Small intestine (tissue), 16 donors: ENCODE measurements at places on chromosomes 6 and 20. TPM values are rescaled to one million over a fixed set of nuclear protein-coding genes. Genes with fewer than 3 reads are reported as not detected.

Gene CCN6
- polyA plus RNA-seq = not detected

Gene PHACTR3
- polyA plus RNA-seq = 1.9 TPM

Gene DNAAF9
- polyA plus RNA-seq = 1.4 TPM

Gene HCK
- 11.8 TPM for polyA plus RNA-seq

Gene PPP1R3G
- polyA plus RNA-seq = 0.28 TPM

Gene GHRH
- polyA plus RNA-seq = not detected

DNA sequence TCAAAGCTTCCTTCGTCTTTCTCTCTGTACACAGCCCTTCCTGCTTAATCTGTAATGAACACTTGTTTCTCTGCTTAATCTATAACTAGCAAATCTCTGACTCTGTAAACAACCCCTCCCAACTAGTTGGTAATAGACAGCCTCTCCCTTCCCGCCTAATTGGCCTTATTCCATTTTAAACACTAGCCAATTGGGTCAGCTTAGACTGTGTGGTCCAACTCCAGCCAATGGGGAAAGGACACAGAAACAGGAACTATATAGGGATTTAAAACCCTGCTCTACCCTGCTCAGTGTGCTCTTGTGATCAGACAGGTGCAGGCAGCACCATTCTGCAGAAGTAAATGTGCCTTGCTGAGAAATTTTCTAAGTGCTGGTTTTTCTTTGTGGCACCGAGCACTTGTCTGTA, 18.5 kb downstream of the CHD6 start:
- no peak overlapping the region for H3K4me3 ChIP-seq
- H3K27ac ChIP-seq = no peak overlapping the region
- H3K36me3 ChIP-seq = peaks cover 3% of the 10 kb centered on the region
- H3K4me1 ChIP-seq = no peaks in the 10 kb centered on the region
- no peak for DNase-seq
- no peaks in the 10 kb centered on the region for H3K27me3 ChIP-seq

GRCh38 chr6:74222768-74223333, 526.8 kb downstream of the CD109 start:
- no peak overlapping the region for H3K27ac ChIP-seq
- H3K36me3 ChIP-seq = no peaks in the 10 kb centered on the region
- H3K4me1 ChIP-seq = no peaks in the 10 kb centered on the region
- no peak overlapping the region for H3K4me3 ChIP-seq
- no peak for DNase-seq

DNA sequence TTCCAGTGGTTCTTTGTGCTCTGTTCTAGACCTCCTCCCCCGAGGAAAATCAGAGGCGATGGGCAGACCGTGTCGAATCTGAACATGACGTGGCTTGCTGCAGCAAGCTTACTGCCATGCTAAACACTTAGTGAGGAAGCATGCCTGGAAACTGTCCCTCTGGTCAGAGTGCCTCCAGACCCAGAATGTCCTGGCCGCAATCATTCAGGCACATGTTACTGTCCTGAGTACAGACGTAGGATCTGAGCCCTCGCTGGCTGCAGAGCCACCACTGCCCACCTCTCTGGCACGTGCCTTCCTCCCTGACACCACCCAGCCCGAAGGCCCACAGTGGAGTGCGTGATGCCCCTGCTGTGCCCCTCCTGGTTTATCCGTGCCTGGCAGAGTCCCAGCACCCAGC, 163.6 kb downstream of the SYNDIG1 start:
- no peak overlapping the region for H3K4me3 ChIP-seq
- no peaks in the 10 kb centered on the region for H3K36me3 ChIP-seq
- no peak for DNase-seq
- no peaks in the 10 kb centered on the region for H3K27me3 ChIP-seq
- no peaks in the 10 kb centered on the region for H3K4me1 ChIP-seq

GRCh38 chr6:18503593-18504231, 116.6 kb downstream of the RNF144B start:
- H3K27me3 ChIP-seq = no peaks in the 10 kb centered on the region
- DNase-seq = peak; percentile 76
- H3K36me3 ChIP-seq = no peaks in the 10 kb centered on the region
- H3K4me3 ChIP-seq = peak overlapping the region; percentile 12
- no peaks in the 10 kb centered on the region for H3K4me1 ChIP-seq
- H3K27ac ChIP-seq = no peak overlapping the region

DNA sequence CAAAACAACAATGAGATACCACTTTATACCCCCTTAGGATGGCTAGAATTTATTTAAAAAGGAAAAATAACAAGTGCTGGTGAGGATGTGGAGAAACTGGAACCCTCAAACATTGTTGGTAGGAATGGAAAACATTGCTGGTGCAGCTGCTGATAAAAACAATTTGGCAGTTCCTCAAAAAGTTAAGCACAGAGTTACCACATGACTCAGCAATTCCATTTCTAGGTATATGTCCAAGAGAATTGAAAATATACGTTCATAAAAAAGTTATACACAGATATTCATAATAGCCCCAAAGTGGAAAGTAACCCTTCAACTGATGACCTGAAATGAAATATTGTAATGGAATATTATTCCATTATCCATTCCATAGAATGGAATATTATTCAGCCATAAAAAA, 55.0 kb downstream of the CD83 start:
- H3K27me3 ChIP-seq = peaks cover 2% of the 10 kb centered on the region
- DNase-seq = no peak
- H3K27ac ChIP-seq = no peak overlapping the region
- H3K4me1 ChIP-seq = no peaks in the 10 kb centered on the region

DNA sequence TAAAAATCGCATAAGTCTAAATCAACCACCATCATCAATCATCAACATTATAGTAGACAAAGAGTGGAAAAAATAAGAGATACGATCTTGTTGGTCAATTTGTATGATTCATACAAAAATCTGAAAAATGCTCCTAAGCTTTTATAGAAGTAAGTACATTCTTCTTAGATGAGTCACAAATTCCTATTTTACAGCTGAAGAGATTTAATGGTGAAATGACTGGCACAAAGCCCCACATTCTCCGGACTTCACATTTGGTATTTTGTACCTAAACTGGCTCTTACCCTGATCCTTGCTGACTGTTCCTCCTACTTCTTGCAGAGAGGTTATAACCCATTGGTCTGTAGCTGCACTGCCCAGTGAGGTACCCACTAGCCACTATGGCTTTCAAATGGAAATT, 29.9 kb upstream of the PREP start:
- no peak overlapping the region for H3K27ac ChIP-seq
- H3K27me3 ChIP-seq = no peaks in the 10 kb centered on the region
- peaks cover 19% of the 10 kb centered on the region for H3K4me1 ChIP-seq

GRCh38 chr20:37220731-37221130, 40.9 kb downstream of the GHRH start:
- no peaks in the 10 kb centered on the region for H3K4me1 ChIP-seq
- H3K27me3 ChIP-seq = no peaks in the 10 kb centered on the region

- no peak overlapping the region for H3K27ac ChIP-seq
- DNase-seq = peak; percentile 34
- no peaks in the 10 kb centered on the region for H3K27me3 ChIP-seq
- H3K4me1 ChIP-seq = peaks cover 5% of the 10 kb centered on the region
Observed at GRCh38 chr6:36358226-36358915, 21.7 kb upstream of the BNIP5 start.

- no peaks in the 10 kb centered on the region for H3K27me3 ChIP-seq
- H3K27ac ChIP-seq = peak overlapping the region; percentile 39
- peak; percentile 90 for DNase-seq
- H3K4me1 ChIP-seq = peaks cover 26% of the 10 kb centered on the region
Observed at GRCh38 chr6:149451376-149452036, 33.3 kb downstream of the ZC3H12D start.

- no peak overlapping the region for H3K27ac ChIP-seq
- no peaks in the 10 kb centered on the region for H3K27me3 ChIP-seq
- H3K4me1 ChIP-seq = no peaks in the 10 kb centered on the region
- DNase-seq = no peak
- H3K4me3 ChIP-seq = no peak overlapping the region
- H3K36me3 ChIP-seq = no peaks in the 10 kb centered on the region
Observed at GRCh38 chr6:64591676-64592036, 956.1 kb downstream of the PHF3 start.

GRCh38 chr6:137227871-137228302, 8.7 kb upstream of the IFNGR1 start:
- H3K27me3 ChIP-seq = no peaks in the 10 kb centered on the region
- peaks cover 8% of the 10 kb centered on the region for H3K4me1 ChIP-seq
- DNase-seq = peak; percentile 39
- no peaks in the 10 kb centered on the region for H3K36me3 ChIP-seq

- no peaks in the 10 kb centered on the region for H3K4me1 ChIP-seq
- no peaks in the 10 kb centered on the region for H3K27me3 ChIP-seq
- no peaks in the 10 kb centered on the region for H3K36me3 ChIP-seq
- no peak overlapping the region for H3K27ac ChIP-seq
- no peak overlapping the region for H3K4me3 ChIP-seq
- DNase-seq = no peak
Observed at GRCh38 chr6:118086159-118086558, 179.1 kb downstream of the SLC35F1 start.

DNA sequence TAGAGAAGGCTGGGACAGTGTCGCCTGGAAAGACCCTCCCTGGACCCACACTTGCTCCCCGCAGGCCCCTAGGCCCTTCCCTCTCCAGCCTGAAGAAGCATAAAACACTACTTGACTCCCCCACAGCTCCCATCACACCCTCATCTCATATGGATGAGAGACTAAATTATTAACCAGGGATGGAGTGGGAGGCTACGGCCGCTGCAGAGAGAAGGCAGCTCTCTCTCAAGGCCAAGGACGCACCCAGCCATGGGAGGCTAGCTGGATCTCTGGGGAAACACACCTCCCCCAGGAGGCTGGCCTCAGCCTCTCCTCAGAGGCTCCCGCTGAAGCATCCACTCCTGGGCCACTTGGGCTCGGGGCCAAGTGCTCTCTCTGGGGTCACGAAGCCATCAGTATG, 102.5 kb downstream of the GRM4 start:
- peaks cover 4% of the 10 kb centered on the region for H3K27me3 ChIP-seq
- H3K27ac ChIP-seq = no peak overlapping the region
- H3K4me3 ChIP-seq = no peak overlapping the region
- DNase-seq = no peak
- no peaks in the 10 kb centered on the region for H3K4me1 ChIP-seq
- H3K36me3 ChIP-seq = no peaks in the 10 kb centered on the region

DNA sequence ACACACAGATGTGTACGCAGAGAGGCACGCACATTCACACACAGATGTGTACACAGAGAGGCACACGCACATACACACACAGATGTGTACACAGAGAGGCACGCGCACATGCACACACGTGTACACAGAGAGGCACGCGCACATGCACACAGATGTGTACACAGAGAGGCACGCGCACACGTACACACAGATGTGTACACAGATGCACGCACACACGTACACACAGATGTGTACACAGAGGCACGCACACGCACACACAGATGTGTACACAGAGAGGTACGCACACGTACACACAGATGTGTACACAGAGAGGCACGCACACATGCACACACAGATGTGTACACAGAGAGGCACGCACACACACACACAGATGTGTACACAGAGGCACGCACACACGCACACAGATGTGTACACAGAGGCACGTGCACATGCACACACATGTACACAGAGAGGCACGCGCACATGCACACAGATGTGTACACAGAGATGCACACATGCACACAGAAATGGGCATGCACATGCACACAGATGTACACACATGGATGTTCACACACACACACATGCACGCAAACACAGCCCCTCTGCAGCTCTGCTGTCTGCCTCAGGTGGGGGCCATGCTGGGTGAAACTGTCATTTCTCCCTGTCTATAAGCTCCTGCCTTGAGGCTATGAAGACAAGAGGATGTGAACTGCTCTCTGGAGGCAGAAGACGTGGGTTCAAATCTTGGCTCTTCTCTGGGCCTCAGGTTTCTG, 14.3 kb upstream of the MYT1 start:
- H3K4me1 ChIP-seq = no peaks in the 10 kb centered on the region
- H3K27ac ChIP-seq = no peak overlapping the region

GRCh38 chr6:135176464-135176863, 4.6 kb upstream of the MYB start:
- H3K4me3 ChIP-seq = no peak overlapping the region
- no peaks in the 10 kb centered on the region for H3K36me3 ChIP-seq
- H3K27ac ChIP-seq = no peak overlapping the region
- no peak for DNase-seq
- no peaks in the 10 kb centered on the region for H3K27me3 ChIP-seq
- no peaks in the 10 kb centered on the region for H3K4me1 ChIP-seq

- H3K27me3 ChIP-seq = no peaks in the 10 kb centered on the region
- H3K27ac ChIP-seq = no peak overlapping the region
- no peaks in the 10 kb centered on the region for H3K36me3 ChIP-seq
- no peak for DNase-seq
- no peak overlapping the region for H3K4me3 ChIP-seq
- no peaks in the 10 kb centered on the region for H3K4me1 ChIP-seq
Observed at GRCh38 chr6:45920819-45921511, 94.7 kb downstream of the CLIC5 start.

DNA sequence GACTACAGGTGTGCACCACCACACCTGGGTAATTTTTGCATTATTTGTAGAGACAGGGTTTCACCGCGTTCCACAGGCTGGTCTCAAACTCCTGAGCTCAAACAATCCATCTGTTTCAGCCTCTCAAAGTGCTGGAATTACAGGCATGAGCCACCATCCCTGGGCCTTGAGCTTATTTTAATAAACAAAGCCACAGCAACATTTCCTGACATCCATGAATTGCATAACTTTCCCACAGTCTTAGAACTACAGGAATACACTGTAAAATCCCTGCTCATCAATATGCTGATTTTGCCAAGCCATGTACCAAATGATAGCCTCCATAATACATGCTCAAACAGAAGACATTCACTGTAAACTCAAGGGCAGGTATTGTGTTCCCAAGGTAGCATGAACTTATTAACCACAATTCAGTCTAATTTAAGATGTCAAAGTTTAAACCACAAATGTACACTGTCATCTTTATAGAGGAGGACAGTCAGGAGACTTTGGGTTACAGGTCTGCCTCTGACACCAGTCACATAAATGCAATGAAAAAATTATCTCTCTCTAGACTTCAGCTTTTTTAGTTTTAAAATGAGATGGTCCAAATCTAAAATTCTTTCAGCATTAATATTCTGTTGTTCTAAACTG, 40.0 kb downstream of the NUDT3 start:
- H3K4me3 ChIP-seq = no peak overlapping the region
- H3K27me3 ChIP-seq = no peaks in the 10 kb centered on the region
- H3K4me1 ChIP-seq = peaks cover 5% of the 10 kb centered on the region
- no peak overlapping the region for H3K27ac ChIP-seq

DNA sequence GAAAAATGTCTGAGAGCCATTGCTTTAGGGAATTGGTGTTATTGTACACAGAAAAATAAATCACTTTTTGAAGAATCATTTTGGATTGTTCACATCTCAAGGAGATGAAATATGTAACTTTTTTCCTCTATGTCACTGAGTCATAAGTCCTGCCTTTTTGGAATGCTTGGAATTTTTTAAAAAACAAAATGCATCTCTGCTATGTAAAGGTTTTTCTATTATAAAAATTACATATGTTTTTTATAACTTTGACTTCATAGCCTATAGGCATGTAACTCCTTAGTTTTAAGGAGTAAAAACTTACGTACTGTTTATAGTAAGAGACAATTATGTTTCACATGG, 8.7 kb downstream of the RNF144B start:
- H3K27ac ChIP-seq = no peak overlapping the region
- H3K4me1 ChIP-seq = no peaks in the 10 kb centered on the region
- H3K27me3 ChIP-seq = no peaks in the 10 kb centered on the region
- H3K36me3 ChIP-seq = no peaks in the 10 kb centered on the region
- H3K4me3 ChIP-seq = no peak overlapping the region
- DNase-seq = no peak
